ENCODE measurements at places on chromosomes 16 and 17.

- no peak for DNase-seq
Measured at GRCh38 chr17:11109106-11109505, 131.9 kb upstream of the SHISA6 start.

GRCh38 chr17:879546-880442 is 97.6 kb downstream of the MRM3 start:
- peak; percentile 69 for DNase-seq

GRCh38 chr16:7605812-7606211 is 273.2 kb downstream of the RBFOX1 start:
- no peak for DNase-seq

DNA sequence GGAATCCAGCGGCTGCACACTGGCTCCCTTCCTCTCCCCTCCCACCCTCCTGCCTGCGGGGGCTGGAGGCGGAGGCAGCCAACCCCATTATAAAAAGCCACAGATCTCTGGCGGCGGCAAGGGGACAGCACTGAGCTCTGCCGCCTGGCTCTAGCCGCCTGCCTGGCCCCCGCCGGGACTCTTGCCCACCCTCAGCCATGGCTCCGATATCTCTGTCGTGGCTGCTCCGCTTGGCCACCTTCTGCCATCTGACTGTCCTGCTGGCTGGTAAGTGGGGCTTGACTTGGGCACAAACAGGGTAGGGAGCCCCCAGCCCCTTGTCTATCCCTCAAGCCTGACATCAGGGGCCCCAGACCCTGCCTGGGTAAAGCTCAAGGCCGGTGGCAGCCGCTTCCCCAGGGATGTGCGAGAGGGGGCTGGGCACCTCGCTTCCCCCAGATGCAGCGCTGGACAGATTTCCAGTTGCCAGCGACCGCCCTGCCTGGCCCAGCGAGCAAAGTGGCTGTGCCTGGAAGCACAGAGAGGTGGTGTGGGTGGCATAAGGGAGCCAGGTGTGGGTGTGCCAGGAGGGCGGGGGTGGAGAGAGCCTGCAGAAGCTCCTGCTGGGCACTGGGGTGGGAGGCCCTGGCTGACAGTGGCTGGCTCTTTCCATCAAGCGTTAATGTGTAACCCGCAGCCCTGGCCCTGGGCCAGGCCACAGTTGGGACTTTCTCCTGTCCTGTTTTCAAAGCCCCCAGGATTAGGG is at the start of gene CX3CL1:
TSS of gene CX3CL1 (plus strand) at position 119 of the 745 bp plus-strand sequence. CDS start at position 198, 79 bp downstream.
- DNase-seq = no peak

- no peak for DNase-seq
Measured at GRCh38 chr16:2610781-2611498, 71.4 kb upstream of the KCTD5 start.

GRCh38 chr16:69718111-69718764 is 8.1 kb downstream of the NQO1 start:
- no peak for DNase-seq
